ENCODE measurements at places on chromosomes 12 and 14. TPM values are rescaled to one million over a fixed set of nuclear protein-coding genes. Genes with fewer than 3 reads are reported as not detected.

Gene TIGAR
- total RNA-seq, result 3.8 TPM

Gene KRT77
- not detected for total RNA-seq

Gene GPX2
- not detected for total RNA-seq

DNA sequence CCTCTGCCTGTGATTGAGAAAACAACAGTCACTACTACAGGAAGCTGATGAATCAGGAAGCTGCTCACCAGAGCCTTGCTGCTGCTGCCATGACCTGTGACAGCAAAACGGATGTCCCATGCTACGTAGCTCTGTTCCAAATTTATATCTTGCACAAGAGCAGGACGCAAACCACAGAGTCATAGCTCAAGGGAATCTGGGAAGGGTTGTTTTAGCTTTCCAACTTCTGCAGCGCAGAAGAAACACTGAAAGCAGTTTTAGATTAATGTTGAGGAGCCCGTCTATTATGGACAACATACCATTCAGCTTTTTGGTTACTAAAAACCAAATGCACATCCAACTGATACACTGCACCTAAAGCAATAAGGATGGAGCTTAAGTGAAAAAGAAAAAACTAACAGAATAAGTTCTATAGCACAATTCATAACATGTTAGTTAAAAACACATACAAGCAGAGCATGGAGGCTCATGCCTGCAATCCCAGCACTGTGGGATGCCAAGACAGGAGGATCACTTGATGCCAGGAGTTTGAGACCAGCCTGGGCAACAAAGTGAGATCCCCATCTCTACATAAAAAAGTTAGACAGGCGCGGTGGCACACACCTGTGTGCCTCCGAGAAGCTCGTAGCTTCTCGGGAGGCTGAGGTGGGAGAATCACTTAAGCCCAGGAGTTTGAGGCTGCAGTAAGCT is 1.7 kb upstream of the ANKRD33 start:
- DNase-seq, result no peak
- no peaks in the 10 kb centered on the region for H3K36me3 ChIP-seq
- no peak overlapping the region for H3K27ac ChIP-seq
- no peaks in the 10 kb centered on the region for H3K4me1 ChIP-seq
- H3K27me3 ChIP-seq, result no peaks in the 10 kb centered on the region

DNA sequence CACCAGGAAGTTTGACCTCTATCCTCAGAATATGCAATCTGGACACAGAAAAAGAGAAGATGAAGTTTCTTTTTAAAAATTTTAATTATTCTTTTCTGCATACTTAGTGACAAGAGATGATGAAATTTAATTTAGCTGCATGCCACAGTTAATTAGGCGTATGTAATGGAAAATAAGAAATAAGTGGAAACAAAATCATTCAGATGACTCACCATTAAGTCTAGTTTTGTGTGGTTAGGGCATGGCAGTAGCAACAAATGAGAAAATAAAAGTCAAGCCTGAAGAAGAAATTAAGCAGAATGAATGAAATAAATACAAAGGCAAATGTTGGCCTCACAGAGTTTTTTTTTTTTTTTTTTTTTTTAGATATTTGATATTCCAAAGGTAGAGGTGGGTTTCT is 30.9 kb upstream of the KLRD1 start:
- no peaks in the 10 kb centered on the region for H3K4me1 ChIP-seq
- no peak overlapping the region for H3K27ac ChIP-seq
- no peaks in the 10 kb centered on the region for H3K36me3 ChIP-seq
- DNase-seq, result no peak
- H3K27me3 ChIP-seq, result no peaks in the 10 kb centered on the region

DNA sequence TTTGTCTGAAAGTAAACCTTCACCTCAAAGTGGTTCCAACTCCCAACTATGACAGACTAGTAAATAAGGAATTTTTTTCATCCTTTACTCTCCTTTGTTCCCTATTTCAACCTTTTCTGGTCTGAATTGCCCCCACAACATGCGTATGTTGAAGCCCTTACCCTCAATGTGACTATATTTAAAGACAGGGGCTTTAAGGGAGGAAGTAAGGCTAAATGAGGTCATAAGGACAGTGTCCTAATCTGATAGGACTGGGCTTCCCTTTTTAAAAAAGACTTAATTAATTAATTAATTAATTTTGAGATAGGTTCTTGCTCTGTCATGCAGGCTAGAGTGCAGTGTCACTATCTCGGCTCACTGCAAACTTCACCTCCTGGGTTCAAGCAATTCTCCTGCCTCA is 86.3 kb downstream of the VCPKMT start:
- no peak overlapping the region for H3K27ac ChIP-seq
- no peak overlapping the region for H3K4me3 ChIP-seq
- no peaks in the 10 kb centered on the region for H3K4me1 ChIP-seq
- DNase-seq, result no peak

GRCh38 chr12:124609041-124609989 is 41.9 kb upstream of the NCOR2 start:
- peak; percentile 76 for DNase-seq
- H3K4me1 ChIP-seq, result peaks cover 4% of the 10 kb centered on the region
- no peaks in the 10 kb centered on the region for H3K36me3 ChIP-seq

GRCh38 chr14:105107351-105107750 is 42.1 kb upstream of the GPR132 start:
- H3K27ac ChIP-seq, result no peak overlapping the region
- H3K4me1 ChIP-seq, result no peaks in the 10 kb centered on the region
- H3K4me3 ChIP-seq, result no peak overlapping the region
- H3K36me3 ChIP-seq, result no peaks in the 10 kb centered on the region
- H3K27me3 ChIP-seq, result no peaks in the 10 kb centered on the region
- DNase-seq, result no peak

DNA sequence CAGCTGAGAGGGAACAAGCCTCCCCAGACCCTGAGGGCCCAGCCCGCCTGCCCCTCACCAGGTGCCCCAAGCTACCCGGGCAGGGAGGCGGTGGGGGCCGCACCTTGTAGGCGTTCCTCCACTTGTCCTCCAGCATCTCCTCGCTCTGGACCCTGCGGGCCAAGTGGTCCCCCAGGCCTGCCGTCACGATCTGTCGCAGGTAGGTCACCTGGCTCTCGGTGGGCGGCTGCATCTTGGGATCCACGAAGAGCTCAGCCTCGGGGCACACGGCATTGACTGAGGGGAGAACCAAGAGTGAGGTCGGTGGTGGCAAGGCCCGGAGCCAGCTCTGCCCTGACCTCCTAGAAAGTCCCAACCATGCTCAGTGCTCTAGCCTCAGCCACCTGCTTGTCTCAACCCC is 36.6 kb downstream of the DHX37 start:
- no peak overlapping the region for H3K4me3 ChIP-seq
- H3K4me1 ChIP-seq, result no peaks in the 10 kb centered on the region
- H3K27ac ChIP-seq, result no peak overlapping the region
- no peak for DNase-seq
